ENCODE measurements at places on chromosomes 5 and 9. TPM values are rescaled to one million over a fixed set of nuclear protein-coding genes. Genes with fewer than 3 reads are reported as not detected.

DNA sequence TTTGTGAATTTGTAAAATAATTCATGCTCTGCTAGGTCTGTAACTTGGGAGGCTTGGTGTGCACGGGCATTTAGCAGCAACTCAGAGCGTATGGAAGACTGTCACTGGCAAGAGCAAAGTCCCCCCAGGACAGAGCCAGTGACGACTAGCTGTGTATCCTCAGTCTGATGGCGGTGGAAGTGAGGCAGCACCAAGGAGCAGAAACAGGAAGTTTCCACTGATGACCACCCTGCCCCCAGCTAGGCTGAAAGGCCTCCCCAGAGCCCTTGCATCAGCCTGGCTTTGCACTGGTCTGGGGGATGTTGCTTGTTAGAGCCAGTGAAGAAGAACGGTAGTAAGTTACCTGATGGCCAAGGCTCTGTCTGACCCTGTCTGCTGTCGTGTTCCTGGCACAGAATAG is 66.8 kb upstream of the ABL1 start:
- DNase-seq, result peak; percentile 26

Gene IQGAP2
- polyA plus RNA-seq, result 3.4 TPM

GRCh38 chr9:1794547-1795270 is 220.4 kb upstream of the SMARCA2 start:
- DNase-seq, result no peak

Gene FCN1
- polyA plus RNA-seq, result 3.2 TPM

DNA sequence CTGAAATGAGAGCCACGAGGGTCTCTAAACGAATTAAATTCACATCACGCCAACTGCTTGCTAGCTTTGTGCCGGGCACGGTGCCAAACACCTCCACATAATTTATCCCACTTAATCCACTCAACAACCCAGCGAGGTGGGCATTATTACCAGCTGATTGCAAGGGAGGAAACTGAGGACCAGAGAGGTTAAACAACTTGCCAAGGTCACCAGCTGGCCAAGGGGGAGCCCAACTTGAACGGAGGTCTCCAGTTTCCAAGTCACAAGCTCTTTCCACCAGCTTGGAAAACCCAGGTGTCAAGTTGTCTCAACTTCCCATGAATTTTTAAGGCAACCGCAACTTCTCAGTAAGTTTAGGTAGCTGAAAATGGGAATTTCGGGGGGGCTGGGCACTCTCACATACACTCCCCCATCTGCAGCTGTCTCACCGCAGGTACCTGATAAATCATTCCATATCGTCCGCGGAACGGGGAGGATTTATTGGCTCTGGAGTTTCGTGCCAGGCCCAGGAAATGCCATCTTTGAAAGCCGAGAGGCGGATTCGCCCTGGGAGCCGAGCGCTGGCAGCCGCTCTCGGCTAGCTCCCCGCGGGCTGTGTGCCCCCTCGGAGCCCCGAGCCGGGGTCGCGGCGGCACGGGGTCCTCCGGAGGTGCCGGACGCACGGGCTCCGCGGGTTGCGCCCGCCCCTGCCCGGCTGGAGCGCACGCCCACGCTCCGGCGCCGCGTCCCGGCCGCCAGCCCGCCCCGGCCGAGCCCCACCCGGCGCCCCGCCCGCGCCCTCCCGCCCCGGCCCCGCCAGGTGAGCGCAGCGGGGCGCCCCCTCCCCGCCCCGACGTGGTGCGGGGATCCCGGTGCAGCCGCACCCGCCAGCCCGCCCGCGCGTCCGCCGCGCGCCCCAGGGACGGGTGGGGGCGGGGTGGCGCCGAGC is 617 bp downstream of the PTPN3 start:
- no peak for DNase-seq

Gene FGF1
- 22.4 TPM for polyA plus RNA-seq

GRCh38 chr9:99824378-99825171 is 2.9 kb downstream of the NR4A3 start:
- DNase-seq, result peak; percentile 49

Gene ADAMTS2
- 6.8 TPM for polyA plus RNA-seq

GRCh38 chr9:2243666-2244555 is 228.8 kb downstream of the SMARCA2 start:
- DNase-seq, result no peak

Gene SELENOP
- 53.3 TPM for polyA plus RNA-seq

GRCh38 chr5:89397096-89397495 is 514.1 kb upstream of the MEF2C start:
- no peak for DNase-seq

DNA sequence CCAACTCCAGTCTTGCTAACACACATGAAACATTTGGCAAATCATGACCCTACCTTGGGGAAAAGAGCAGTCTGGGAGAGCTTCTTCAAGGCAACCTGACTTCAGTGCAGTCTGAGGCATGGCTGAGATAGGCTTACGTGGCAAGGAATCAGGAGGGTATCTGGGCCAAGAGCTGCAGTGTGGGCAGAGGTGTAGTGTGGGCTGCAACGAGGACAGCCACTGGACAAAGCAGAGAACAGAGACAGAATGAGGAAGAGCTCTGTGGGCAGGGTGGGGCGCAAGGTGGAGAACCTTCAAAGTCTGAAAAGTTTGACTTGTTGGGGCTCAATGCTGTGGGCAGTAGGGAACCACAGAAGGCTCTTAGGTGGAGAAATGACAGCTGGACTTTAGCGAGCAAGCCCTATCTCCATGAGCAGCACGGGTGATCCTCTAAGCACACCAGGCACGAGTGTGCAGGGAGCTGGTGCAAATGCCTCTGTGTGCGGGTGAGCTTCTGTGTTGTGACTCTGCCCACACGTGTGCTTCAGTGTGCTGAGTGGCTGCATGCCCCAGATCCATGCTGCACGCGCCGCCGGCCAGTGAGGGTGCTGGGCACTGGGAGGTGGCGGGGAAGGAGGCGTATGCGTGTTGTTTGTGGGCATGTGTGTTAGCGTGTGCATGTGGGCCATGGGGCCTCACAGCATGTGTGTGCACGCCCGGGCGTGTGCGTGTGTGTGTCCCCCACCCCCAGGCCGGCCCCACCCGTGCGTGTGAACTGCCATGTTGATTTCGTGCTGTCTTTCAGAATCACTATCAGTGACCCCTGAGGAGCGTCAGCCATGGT is 23.3 kb downstream of the GOLGA2 start:
- no peak for DNase-seq

GRCh38 chr9:78023003-78023741 is 8.4 kb downstream of the GNAQ start:
- no peak for DNase-seq

GRCh38 chr5:194102-194501 is 2.8 kb downstream of the LRRC14B start:
- DNase-seq, result peak; percentile 77

Gene SPINK7
- not detected for polyA plus RNA-seq

- no peak for DNase-seq
These were observed 1.6 kb downstream of the NREP start for GRCh38 chr5:111755345-111755941.

- DNase-seq, result no peak
These were observed 247.4 kb downstream of the PRELID2 start for GRCh38 chr5:145587710-145588109.

DNA sequence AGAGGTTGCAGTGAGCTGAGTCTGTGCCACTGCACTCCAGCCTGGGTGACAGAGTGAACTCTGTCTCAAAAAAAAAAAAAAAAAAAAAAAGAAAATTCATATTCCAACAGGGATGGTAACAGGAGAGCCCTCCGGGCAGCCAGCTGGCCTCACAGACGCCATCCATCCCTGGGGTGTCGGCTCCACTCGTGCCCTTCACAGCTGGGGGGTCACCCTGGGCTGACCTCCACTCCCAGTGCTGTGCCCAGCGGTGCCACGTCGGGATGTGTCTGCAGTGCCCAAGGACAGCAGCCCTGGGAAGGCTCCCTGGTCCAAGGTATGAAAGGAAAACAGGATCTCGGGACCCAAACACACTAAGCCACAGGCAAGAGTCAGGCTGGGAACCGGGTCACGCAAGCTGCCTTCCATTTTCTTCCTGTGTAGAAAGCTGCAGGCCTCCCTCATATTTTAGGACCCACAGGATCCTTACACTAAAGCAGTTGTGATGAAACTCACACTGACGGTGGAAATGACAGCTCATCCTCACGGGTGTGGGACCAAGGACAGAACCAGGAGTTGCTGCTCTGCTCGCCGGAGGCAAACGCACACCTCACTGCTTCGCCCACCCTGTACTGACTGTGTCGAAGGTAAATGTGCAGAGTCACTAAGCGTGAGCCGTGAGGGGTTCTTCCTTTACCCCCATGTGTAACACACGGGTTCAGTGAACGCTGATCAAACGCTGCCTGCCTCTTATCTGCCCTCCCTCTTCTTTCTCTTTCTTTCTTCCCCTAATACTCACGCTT is 5.3 kb downstream of the SLC12A7 start:
- no peak for DNase-seq

DNA sequence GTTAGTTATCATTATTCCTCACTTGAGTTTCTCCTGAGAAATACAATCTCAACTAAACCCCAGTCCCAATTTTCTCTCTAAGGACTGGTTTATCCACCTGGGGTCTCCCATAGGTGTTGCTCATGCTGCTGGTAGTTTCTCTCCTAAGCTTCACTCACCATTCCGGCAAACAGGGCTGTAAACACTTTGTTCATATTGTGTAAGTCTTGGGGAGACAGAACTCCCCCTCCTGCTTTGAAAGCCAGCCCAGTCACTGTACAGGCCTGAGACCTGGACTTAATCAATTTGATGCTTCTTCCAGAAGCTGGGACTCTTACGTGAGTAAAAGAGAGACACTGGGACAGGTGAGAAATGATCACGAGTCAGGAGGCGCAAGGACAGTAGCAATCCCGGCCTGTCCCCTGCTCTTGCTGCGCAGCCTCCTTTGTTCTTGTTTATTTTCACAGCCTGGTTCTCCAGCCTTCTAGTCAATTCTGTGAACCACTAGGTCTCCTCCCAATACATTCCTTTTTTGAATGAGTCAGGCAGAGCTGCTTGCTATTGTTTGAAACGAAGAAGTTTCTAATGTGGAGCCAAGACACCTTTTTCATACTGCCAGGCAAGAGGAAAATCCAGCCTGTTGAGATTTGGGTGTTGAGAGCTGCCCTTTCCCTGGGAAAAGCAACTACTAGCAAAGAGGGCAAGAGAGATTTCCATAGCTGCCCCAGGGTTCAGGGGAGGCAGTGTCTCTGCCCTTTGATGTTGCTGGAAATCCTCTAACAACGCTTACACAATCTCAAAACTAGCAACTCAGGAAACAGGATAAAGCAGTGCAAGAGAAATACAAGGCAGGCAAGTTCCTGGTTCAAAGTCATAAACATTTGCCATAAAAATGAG is 9.2 kb upstream of the SHROOM1 start:
- no peak for DNase-seq

Gene LAMC3
- polyA plus RNA-seq, result 0.27 TPM

GRCh38 chr9:22986556-22986955 is 539.9 kb downstream of the DMRTA1 start:
- DNase-seq, result no peak

DNA sequence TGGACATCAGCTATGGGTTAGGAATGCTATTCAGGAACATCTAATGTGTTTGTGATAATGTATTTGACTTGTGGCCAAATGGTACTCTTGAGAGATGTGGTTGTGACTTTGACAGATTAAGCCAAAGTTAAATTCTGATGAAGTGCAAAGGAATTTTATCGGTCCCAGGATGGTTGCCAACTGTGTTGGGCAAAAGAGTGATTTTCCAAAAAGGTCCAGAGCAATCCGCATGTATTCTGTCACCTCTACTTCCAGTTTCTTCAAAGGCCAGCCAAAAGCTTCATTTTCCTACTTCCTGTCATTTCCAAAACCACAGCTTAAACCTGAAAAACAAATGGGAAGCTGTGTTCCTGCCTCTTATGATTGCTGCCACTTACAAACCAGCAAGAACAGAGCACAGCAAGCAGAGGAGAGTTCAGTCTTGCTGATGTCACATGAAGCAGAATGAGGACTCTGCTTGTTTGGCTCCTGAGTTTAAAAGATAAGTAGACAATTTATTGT is 59.8 kb downstream of the MARCHF3 start:
- DNase-seq, result peak; percentile 45

Gene CNTNAP3B
- polyA plus RNA-seq, result 4.7 TPM

Gene PCDHA11
- not detected for polyA plus RNA-seq

Gene BSPRY
- polyA plus RNA-seq, result 0.80 TPM

GRCh38 chr9:89224633-89225032 is 46.0 kb upstream of the SHC3 start:
- no peak for DNase-seq

DNA sequence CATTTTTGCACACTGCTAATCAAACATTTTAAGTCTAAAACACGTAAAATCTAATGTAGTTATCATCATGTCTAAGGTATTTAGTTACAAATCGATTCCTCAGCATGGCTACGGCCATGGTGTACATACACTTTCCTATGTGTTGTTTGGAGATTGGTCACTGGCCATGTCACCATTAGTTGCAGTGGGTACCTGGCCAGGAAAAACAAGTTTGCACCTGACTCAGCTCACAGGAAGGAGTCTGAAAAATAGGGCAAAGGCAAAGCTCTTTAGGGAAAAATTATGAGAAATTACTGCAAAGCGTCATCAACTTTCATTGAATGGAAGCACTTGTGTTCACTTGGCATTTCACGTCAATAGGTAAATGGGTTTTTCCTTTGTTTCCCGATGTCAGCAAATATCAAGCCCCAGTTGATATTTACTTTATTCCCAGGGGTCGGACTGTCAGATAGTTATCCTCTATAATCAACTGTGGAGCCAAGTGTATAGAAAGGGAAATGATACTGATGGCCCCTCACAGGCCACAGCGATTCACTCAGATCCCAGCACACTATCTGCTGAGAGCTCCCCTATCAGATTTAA is 626.0 kb upstream of the ADAMTS16 start:
- no peak for DNase-seq

DNA sequence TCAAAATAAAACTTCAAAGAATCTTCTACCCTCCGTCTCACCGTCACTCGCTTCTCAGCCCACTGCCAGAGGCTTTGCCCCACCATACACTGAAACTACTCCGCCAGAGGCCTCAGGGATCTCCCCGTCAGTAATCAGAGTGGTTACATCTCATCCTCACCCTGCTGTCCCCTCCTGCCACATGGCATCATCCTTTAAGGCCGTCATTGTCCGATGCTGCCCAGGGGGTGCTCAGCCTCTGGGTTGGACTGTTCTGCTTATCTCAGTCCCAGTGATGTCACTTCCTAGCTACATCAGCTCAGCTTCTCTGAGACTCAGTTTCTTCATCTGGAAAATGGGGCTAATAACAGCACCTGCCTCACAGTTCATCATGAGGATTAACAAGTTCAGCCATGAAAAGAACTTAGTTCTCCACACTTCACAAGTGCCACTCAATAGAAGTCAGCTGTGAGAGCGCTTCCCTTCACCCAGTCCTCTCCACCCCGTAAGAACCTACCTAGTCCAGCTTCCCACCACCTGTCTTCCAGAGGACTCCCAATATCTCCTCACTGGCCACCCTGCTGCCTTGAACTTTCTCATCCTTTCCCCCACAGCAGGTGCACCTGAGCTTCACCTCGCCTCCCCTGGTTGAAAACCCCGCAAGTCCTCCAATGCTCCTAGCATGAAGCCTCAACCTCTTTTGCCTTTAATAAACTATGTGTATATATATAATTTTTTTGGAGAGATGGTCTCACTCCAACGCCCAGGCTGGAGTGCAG is 2.8 kb upstream of the IL3 start:
- DNase-seq, result no peak

Gene LVRN
- 0.18 TPM for polyA plus RNA-seq
